ENCODE measurements at places on chromosomes 2 and 18.

DNA sequence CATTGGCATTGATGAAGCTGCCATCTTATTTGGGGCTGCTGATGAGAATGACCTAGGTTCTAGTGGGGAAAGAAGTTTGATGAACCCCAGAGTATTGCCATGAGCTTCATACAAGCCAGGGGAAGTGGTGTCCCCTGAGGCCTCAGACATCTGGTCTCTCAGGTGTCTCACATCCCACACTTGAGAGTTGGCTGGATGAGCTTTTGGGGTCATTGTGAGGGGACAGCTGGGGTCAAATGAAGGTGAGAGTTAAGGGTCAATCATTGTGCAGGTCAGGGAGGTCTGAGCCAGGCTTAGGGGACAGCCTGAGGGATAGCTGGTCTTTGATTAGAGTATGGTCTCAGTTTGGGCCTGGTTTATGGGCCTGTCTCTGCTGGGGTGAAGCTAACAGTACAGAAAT is 336.5 kb downstream of the CYP26B1 start:
- DNase-seq: no peak

GRCh38 chr2:203730883-203731282 is 24.4 kb downstream of the CD28 start:
- DNase-seq: no peak

DNA sequence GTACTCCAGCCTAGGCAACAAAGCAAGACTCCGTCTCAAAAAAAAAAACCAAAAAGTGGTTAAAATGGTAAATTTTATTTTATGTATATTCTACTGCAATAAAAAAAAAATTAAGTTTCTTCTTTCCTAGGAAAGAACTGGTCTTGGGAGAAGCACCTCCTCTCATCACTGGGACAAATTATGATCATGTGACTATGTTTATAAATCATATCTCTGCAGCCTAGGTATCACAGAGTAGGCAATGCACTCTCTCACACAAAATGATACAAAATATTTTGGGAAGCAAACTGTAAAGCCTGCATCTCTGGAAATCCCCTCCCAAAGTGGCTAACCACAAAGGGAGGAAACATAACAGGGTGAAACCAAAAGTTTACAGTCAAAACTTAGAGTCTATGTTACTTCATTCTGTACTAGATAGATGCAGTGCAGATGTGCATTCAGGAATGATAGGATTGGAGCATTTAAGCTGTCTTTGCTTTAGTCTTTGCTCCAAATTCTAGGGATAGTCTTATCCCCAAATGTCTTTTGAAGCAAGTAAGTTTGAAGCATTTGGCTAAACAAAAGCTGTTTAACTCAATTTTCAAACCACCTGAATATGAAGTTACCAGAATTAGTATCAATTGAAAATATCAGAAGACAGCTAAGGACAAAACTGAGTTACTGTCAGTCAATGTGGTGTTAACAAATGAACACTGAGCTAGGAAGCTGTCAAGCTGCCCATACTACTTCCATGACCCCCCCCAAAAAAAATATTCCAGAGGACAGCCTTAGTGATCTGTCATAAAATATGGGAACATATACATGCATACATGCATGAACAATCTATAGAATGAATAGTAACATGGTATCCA is 21.1 kb upstream of the MALT1 start:
- no peak for DNase-seq

DNA sequence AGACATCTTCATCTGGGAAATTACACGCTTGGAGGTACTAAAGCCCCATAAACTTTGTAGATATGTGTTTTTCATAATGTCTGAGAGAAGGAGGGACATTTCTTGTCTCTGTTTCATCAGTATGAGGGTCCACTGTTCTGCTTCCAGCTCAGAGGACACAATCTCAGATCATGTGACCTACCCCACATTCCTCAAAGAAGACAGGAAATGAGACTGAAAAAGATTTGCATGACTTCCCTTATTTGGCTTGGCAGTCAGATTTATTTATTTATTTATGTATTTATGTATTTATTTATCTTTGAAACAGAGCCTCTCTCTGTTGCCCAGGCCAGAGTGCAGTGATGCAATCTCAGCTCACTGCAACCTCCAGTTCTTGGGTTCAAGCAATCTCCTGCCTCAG is 463.7 kb upstream of the RGPD4 start:
- DNase-seq: no peak

- DNase-seq: no peak
Observed at GRCh38 chr18:21686282-21687105, 18.1 kb downstream of the ABHD3 start.

GRCh38 chr2:110768591-110768990 is 36.2 kb downstream of the ACOXL start:
- DNase-seq: no peak

- no peak for DNase-seq
Observed at GRCh38 chr2:218555527-218555926, 12.6 kb downstream of the USP37 start.

- DNase-seq: no peak
Observed at GRCh38 chr2:126239320-126239955, 416.5 kb upstream of the GYPC start.

DNA sequence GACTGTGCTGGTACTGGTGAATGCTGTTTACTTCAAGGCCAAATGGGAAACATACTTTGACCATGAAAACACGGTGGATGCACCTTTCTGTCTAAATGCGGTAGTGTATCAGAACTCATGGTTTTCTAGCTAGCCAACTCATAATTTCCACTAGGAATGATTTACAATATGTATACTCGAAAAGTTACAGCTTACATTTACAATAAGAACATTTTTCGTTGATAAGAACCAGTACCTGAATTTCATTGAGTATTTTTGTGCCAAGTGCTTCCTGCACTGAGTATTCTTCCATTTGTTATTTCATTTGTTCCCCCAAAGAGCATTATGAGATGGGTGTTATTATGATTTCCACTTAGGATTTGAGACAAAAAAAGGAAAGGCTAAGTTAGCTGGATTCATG is 21.9 kb downstream of the SERPINB12 start:
- DNase-seq: no peak

GRCh38 chr2:174587579-174587978 is 10.0 kb downstream of the WIPF1 start:
- no peak for DNase-seq

DNA sequence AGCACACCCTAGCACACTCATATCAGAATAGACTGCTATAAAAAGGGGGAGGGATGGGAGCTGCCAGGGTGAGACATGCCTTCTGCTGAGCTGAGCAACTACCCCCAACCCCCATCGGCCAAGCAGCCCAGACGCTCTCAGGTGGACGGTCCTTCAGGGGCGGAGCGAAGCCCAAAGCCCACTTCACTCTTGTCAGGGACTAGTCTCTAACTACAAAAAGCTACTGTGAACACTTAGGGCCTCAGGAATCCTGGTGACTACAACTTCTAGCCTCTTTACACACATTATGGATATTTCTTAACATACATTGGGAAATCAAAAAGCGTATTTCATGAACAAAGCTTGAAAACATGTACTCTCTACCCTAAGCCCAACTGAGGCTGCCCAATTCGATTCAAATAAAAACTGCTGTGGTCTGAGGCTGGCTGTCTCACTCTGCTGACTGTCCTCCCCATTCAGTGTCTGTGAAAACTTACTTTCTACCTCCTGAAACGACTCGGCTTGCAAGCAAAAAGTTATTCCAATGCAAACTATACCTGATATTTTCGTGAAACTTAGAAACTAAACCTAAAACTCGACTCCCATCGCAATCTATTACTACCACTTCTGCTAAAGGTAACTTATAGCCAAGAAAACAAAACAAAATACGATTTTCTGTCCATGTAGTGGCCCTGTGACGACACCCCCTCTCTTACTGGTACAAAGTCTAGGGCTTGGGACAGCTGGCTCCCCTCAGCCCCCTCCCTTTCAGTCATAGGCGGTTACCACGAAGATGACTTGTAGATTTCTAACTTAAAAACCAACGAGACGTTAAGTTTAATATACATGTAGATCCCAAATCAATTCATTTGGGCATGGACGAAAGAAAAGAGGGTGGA is 1.2 kb downstream of the SERTAD2 start:
- DNase-seq: no peak

DNA sequence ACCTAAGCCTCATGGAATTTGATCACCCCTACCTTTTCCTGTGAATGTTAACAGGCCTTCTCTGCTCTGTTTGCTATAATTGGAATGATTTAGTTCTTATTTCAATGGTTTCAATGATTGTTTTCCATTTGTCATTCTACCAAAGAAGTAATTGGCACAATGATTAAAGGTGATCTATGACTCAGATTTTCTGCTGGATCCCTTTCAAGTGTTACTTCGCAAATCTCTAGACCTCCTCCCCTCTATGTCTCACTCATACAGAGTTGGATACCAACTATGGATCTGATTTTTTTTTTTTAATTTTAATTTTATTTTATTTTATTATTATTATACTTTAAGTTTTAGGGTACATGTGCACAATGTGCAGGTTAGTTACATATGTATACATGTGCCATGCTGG is 29.6 kb upstream of the FAM117B start:
- no peak for DNase-seq
